ENCODE measurements at places on chromosomes 1 and 21. TPM values are rescaled to one million over a fixed set of nuclear protein-coding genes. Genes with fewer than 3 reads are reported as not detected.

- peak; percentile 33 for DNase-seq
These were observed 509.6 kb upstream of the USP24 start for GRCh38 chr1:55724551-55725325.

Gene FYB2
- total RNA-seq: not detected

Gene SNX7
- 19.0 TPM for total RNA-seq

GRCh38 chr1:44483089-44483874, 78.2 kb downstream of the RNF220 start:
- peak; percentile 13 for DNase-seq

Gene CELSR2
- 30.6 TPM for total RNA-seq

Gene CD1B
- total RNA-seq: not detected

GRCh38 chr21:43273016-43273707, 104.4 kb downstream of the CRYAA start:
- no peak for DNase-seq

- no peak for DNase-seq
These were observed 7.2 kb downstream of the SNX7 start for GRCh38 chr1:98668733-98669132.

DNA sequence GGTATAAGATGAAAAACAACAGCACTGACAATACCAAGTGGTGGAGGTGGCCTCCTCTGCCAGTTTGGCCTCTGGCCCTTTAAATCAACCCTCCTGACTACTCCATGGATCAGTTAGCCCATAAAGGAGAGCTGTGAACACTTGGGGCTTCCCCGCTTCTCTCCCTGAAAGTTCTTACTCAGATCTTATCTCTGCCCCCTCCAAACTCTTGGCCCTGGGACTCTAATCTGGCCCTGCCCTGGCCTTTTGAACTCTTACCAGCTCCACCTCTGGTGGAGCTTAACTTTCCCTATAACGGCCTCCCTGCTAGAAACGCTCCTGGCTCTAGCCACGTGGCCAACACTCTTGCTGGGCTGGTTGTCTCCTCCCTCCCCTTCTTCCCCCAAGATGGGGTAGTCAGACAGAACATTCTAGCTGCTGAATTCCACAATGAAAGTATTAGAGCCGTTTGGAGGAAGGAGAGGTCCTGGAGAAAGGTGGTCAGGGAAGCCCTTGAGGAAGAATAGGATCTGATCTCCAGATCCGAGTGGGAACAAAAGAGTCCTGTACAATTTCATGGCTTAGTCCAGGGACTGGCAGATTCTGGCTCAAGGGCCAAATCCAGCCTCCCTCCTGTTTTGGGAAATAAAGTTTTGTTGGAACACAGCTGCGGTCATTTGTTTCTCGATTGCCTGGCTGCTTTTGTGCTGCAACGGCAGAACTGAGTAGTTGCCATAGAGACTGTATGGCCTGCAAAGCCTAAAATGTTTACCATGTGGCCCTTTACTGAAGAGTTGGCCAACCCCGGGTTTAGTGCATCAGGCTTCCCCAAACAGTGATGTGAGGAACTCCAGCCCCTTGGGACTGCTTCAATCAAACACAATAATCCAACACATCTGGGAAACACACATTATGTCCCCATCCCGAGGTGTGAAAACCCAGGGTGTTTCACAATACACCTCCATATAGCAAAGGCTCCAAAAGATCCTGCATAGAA, 9.5 kb upstream of the PIGR start:
- DNase-seq: no peak

All from bronchial epithelial cell (primary cell).